GDM1 (cell line): ENCODE measurements at places on chromosomes 3 and 15.

- DNase-seq: no peak
Observed at GRCh38 chr3:127715532-127715931, 42.8 kb downstream of the ABTB1 start.

DNA sequence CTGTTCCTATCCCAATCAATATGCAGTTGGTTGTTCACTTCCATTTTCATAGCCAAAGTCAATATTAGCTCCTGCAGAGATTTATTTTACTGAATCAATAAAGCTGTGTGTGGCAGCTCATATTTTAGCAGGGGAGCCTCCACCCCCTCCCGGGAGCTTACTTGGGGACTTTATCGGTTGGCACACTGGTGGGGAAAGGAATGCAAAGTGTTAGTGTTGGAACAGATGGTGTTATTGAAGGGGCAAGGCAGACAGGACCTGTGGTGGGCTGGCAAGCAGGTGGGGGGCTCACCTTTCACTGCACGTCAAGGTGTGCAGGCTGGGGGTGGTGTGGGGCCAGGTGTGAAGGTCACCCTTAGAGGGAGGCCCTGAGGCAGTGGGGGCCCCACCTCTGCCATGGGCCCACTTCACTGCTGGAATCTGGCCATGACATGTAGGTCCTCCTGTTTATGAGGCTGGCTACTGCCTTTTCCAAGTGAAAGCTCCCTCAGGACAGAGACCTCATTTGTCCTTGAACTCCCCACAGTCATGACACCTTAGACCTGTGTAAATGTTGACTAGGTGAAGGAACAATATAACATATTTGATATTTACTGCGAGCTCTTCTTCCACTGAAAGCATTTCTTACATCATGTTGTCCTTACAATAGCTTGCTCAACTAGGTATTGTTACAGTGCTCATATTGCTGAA is 44.0 kb upstream of the SEC22A start:
- no peak for DNase-seq

GRCh38 chr3:112785321-112786001 is 61.2 kb downstream of the CD200R1L start:
- DNase-seq: no peak

GRCh38 chr3:152811974-152812760 is 22.8 kb upstream of the P2RY1 start:
- no peak for DNase-seq

GRCh38 chr3:4174791-4175190 is 128.4 kb upstream of the SETMAR start:
- DNase-seq: no peak

DNA sequence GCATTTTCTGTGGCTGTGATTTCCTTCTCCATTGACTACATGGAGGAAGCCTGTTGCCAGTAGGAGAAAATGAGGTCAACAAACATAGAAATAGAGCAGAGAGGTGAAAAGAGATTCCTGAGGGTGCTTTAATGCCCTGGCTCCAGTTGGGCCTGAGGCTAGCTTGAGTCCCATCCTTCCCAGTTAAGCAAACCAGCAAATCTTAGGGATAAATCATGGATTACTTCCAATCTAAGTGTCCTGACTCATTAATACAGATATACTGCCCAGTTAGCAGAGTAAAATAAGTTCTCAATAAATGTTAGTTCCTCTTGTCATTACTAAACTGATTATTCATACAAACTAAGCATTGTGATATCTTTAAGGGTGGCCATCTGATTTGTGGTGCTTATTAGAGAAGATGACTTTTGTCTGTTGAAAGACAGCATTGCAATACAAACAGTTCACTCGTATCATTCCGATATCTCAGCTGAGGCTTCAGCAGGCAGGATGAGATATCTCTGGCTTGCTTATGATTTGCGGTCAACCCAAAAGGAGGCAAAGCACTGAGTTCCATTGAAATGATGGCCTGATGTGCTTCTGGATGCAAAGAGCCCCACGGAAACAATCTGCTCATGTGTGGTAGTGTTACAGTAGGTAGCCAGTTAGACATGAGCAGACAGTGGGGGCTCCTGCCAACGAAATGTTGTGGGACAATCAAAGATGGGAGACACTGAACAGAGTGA is 6.6 kb upstream of the STARD5 start:
- no peak for DNase-seq

GRCh38 chr15:70556151-70556741 is 207.1 kb downstream of the UACA start:
- no peak for DNase-seq

DNA sequence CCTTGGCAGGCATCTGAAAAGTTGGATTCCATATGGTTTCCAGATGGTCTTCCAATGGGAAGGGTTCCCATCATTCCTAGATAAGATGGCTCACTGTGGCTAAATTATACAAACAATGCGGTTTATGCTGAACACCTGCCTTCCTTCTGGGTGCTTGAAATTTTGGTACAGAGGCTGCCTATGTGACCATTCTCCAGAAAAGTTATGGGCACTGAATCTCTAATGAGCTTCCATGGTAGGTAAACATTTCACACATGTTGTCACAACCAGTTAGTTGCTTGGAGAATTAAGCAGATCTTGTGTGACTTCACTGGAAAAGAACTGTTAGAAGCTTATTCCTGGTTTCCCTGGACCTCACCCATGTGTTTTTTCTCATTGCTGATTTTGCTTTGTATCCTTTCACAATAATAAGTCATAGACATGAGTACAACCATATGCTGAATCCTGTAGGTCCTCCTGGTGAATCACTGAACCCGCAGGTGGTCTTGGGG is 30.1 kb downstream of the PLOD2 start:
- no peak for DNase-seq

- no peak for DNase-seq
Observed at GRCh38 chr3:128080323-128081080, 28.3 kb downstream of the SEC61A1 start.

GRCh38 chr3:141529717-141530414 is 43.0 kb downstream of the RASA2 start:
- DNase-seq: no peak

DNA sequence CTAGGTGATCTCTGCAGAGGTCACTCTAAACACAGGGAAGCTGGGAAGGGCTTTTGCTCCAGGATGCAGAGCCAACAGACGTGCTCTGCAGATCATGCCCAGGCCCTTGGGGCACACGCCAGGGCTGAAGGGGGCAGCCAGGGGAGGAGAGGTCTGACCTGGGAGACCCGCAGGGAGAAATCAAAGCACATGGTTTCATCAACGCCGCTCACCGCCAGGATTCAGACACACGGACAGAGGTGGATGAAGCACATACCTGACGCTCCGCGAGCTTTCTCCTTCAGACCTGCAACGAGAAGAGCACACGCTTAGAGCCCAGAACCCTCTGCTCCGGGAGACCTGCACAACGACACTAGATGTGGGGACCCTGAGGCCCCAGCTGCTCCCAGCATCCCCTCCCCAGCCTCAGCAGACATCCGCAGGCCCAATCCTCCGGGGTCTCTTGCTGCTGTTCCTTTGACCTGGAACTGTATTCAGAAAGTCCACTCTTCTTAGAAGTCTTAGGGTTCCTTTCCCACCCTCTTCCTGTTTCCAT is 90.7 kb upstream of the IQSEC1 start:
- no peak for DNase-seq

DNA sequence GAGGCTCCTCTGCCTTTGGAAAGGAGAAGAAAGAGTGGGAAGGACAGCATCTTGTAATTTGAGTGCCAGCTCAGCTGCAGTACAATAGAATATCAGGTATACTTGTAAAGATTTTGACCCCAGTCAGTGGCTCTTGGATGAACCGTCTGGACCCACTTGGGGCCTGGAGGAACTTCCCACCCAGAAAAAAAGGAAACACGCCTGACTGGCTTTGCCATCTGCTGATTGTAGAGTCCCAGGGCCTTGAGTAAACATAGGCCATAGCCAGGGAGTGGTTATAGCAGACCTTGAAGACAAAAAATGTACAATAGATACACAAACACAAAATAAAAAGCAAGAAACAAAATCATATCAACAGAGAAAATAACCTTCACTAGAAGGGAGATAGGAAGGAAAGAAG is 112.1 kb downstream of the GOLIM4 start:
- no peak for DNase-seq

GRCh38 chr15:35857567-35858226 is 311.7 kb upstream of the DPH6 start:
- DNase-seq: no peak

- DNase-seq: no peak
Observed at GRCh38 chr15:70892912-70893560, 410 bp downstream of the LRRC49 start.
